PC-9 (cell line): ENCODE measurements at places on chromosomes 2 and 18. TPM values are rescaled to one million over a fixed set of nuclear protein-coding genes. Genes with fewer than 3 reads are reported as not detected.

Gene SNRPD1
- 56.0 and 57.6 TPM in 2 replicates for total RNA-seq

Gene IL36G
- not detected in 2 replicates for total RNA-seq

Gene PARD6G
- total RNA-seq: 0.15 and 0.23 TPM in 2 replicates

Gene UGT1A6
- 549 and 643 TPM in 2 replicates for total RNA-seq

Gene HAAO
- total RNA-seq: 0.73 TPM in 1 of 2 replicates, not detected in the other

DNA sequence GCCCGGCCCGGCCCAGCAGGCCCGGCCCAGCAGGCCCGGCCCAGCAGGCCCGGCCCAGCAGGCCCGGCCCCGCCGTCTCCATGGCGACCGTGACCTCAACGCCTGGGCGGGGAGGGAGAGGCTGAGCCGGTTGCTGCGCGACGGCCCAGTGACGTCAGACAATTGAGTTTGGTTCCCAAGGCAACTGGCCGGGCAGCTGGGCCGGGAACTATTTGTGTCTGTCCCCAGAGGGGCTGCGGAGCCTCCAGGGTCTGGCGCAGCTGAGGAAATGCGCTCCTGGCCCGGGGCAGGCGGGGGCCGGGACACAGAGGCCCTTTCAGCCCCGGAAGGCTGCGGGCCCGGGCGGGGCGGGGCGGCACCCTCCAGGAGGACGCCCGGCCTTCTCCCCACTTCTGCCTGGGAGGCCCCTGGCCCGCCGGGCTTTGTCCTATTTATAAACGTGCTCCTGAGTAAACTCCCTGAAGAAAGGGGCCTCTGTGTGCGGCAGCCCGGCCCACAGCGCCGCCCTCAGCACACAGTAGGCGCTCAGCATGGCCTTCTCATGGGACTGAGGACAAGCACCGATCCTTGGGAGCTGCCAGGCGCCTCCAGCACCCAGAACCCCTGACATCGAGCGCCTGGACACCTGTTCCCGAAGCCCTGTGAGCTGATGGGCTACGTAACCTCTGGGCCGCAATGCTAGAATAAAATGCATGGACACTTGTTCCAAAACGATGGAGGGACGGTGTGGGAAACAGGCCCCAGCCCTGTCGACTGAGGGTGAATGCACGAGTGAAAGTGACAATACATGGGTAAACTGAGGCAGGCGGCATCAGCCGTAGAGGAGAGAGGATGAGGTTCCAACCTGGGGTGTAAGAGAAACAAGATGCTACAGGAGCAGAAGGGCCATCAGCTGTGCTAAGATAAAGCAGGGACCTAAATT is 12.3 kb downstream of the TEX44 start:
- DNase-seq: peak; percentile 86

GRCh38 chr18:45060102-45060501 is 379.4 kb downstream of the SETBP1 start:
- no peak for DNase-seq

- DNase-seq: no peak
These were observed 181.8 kb downstream of the SNTG2 start for GRCh38 chr2:1132328-1132969.

- DNase-seq: no peak
These were observed 75.4 kb upstream of the PGAP1 start for GRCh38 chr2:197001921-197002320.

DNA sequence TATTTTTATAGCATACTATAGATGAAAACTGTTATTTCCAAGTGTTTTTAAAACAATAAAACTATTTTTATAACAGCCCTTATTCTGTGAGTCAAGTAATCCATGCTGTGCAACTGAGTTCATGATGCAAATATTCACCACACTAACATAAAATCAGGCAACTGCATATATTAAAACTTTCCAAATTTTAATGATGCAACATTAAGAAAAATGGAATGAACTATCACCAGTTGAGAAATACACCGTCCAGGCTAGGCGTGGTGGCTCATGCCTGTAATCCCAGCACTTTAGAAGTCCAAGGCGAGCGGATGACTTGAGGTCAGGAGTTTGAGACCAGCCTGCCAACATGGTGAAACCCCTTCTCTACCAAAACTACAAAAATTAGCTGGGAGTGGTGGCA is 114.5 kb downstream of the CDH2 start:
- DNase-seq: no peak

- no peak for DNase-seq
These were observed 1253.5 kb upstream of the CDH2 start for GRCh38 chr18:29430416-29430815.

- no peak for DNase-seq
These were observed 102.0 kb downstream of the ZNF532 start for GRCh38 chr18:58966704-58967103.

- peak; percentile 47 for DNase-seq
These were observed 1.3 kb upstream of the ZNF516 start for GRCh38 chr18:76496194-76496890.

DNA sequence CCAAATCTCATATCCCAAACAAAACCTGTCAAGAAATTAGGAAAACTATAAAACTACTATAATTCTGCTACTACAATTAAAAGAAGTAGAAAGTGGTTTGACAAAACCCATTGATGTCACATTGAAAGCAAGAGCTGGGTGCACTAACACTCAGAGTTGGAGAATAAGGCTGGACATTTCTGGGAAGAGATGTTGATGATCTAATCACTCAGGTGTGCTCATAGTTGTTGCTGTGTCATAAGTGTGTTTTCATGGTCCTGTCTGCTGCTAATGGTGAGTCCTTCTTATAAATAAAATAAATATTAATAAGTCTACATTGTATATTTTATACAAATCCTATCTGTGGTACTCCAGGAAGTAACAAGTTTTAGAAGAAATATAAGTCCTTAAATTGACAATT is 168.2 kb upstream of the LRP1B start:
- DNase-seq: no peak
